NCI-H187 (cell line): ENCODE measurements at places on chromosomes 1 and 21.

DNA sequence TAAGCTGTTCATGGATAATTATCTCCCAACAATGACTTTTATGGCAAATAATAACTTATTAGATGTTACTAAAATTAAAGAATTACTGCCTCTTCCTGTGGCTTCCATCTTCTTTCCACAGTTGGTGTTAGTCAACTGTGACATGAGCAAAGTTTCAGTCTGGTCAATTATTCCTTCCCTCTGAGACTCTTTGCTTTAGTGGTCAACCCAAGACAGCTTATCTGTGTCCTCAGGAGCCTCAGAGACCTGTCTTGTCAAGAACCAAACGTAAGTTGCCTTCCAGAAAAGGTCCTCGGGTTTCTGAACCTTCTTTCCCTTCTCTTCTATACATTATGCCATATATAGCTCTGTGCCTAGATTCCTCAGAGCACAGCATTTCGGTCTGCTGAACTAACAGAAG lies 263.2 kb upstream of the ZP4 start:
- DNase-seq, result no peak

- DNase-seq, result no peak
Observed at GRCh38 chr21:35810431-35810970, 249.8 kb downstream of the SETD4 start.

DNA sequence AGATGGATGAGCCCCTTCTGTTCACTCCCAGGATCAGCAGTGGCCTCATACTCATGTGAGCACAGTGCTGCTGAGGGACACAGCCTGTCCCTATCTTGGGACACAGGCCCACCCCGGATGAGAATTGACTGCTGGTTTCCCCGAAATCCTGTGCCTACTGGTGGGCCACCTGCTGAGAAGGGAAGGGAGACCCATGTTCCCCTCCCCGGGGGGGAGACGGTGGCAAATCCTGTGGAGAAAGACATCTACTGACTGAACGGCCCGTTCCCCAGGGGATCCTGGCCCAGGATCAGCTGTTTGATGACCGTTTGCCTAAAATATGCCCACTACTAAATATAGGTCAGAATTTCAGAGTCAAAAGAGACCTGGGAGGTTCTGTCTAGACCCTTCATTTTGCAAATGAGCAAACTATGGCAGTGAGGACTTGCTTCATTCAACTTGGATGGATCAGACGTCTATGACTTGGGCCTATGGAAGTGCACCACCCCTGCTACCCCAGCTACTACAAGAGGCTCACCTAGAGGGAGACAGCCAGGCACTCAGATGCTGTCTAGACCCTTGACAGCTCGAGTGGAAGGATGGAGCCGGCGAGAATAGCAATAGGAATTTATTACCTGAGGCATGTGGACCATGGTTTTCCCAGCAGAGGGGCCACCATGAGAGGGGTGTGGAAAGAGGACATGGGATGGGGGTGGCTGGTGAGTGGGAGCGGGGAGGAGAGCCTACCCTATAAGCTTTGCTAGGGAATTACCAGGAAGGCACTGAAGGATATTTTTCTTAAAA lies 15.6 kb upstream of the THEMIS2 start:
- DNase-seq, result no peak

GRCh38 chr1:246365708-246366107 lies 141.4 kb downstream of the SMYD3 start:
- DNase-seq, result no peak

- DNase-seq, result no peak
Observed at GRCh38 chr1:190975827-190976226, 498.2 kb upstream of the BRINP3 start.

GRCh38 chr1:62131093-62131725 lies 63.4 kb upstream of the L1TD1 start:
- DNase-seq, result no peak

DNA sequence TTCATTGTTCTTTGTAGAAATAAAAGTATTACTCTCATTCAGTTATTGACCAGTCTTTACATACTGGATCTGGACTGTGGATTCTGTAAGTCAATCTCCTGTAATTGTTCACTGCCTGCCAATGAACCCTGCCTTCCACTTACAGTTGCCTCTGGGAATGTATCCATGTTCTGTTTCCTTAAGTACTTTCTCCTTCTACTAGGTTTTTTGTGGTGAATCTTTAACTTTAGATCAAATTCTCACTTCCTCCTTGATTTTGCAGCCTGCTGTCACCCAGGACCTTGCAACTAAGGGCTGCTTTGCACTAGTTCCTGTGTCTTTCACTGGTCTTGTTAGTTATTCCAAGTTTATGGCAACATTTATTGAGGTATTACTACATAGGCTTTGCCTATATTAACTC lies 28.2 kb upstream of the ANKRD13C start:
- no peak for DNase-seq

DNA sequence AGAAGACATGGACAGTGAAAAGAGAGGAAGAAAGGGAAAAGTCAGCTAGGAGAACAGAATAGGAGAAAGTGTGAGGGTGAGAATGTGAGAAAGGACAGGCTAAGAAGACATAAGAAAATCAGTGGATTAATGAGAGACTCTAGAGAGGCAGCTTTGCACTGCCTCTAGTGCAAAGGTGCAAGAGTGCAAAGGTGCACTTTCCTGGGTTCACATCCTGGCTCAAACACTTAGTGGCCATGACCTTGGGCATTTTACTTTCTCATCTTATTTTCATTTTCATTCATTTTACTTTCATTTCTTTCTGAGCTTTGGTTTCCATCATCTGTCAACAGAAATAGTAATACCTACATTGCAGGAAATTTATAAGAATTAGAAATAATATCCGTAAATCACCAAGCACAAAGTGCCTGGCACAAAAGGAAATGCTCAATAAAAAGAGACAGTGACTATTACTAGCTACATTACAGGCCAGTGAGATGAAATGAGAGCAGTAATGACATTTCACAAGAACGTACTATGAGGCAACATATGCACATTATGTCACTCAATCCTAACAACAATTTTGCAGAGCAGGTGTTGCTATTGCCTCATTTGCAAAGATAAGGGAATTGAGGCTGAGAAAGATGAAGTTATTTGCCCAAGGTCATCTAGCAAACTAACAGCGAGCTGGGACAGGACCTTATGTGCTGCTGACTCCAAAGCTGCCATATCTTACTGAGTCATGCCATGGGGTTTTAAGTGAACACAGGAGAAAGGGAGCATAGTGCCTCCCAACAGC lies 107.0 kb upstream of the TLR5 start:
- DNase-seq, result no peak

DNA sequence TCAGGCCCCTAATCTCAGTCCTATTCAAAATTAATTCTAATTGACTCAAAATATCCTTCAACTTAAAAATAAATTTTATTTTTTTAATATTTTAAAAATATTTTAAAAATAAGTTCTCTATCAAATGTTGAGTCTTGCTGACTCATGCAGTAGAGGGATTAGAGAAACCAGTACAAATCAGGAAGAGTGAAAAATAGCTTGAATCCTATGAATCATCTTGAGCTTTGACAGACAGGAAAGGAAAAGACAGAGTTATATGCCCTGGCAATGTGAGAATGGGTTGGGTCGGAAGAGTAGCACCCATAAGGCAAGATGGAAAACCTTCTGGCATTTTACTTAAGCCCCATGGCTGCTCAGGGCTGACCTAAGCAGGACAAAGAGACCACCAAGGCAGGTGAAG lies 346.6 kb upstream of the RUNX1 start:
- no peak for DNase-seq

DNA sequence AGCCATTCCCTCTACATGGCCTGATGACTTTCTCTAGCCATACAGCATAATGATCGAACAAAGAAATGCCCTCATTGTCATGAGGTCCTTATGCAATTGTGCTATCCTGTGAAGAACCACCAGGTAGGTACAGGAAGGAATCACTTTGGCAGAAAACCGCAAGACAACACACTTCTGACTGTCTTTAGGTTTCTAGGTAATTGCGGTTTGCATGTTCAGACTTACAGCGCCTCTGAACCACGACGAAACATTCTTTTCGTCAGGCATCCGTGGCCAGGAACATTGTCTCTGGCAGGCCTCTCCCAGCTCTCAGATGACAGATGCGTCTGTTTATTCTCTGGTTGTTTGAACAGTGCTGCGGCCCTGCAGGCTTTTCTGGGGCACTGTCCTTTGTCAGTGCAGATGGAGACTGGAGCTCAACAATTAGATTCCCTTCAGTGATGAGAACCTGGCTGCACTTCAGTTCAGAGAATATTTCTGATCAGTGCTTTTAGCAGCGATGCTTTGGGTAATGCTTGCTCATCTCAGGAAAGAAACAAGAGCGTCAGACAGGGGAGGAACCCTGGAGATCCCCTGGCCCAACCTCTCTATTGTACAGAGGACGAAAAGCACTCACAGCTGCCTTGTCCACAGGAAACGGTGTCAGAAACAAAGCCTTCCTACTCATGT lies 63.4 kb downstream of the B3GALT5 start:
- DNase-seq, result peak; percentile 94

GRCh38 chr1:98669355-98670296 lies 8.1 kb downstream of the SNX7 start:
- DNase-seq, result no peak
